ENCODE measurements at places on chromosomes 7 and 10. TPM values are rescaled to one million over a fixed set of nuclear protein-coding genes. Genes with fewer than 3 reads are reported as not detected.

GRCh38 chr7:143363016-143363937, 764 bp upstream of the FAM131B start:
- DNase-seq: no peak

The GRID2IP gene
- polyA plus RNA-seq: 0.01 TPM

The C7orf25 gene
- polyA plus RNA-seq: 3.1 TPM

GRCh38 chr7:44372560-44373417, 47.4 kb upstream of the CAMK2B start:
- no peak for DNase-seq

DNA sequence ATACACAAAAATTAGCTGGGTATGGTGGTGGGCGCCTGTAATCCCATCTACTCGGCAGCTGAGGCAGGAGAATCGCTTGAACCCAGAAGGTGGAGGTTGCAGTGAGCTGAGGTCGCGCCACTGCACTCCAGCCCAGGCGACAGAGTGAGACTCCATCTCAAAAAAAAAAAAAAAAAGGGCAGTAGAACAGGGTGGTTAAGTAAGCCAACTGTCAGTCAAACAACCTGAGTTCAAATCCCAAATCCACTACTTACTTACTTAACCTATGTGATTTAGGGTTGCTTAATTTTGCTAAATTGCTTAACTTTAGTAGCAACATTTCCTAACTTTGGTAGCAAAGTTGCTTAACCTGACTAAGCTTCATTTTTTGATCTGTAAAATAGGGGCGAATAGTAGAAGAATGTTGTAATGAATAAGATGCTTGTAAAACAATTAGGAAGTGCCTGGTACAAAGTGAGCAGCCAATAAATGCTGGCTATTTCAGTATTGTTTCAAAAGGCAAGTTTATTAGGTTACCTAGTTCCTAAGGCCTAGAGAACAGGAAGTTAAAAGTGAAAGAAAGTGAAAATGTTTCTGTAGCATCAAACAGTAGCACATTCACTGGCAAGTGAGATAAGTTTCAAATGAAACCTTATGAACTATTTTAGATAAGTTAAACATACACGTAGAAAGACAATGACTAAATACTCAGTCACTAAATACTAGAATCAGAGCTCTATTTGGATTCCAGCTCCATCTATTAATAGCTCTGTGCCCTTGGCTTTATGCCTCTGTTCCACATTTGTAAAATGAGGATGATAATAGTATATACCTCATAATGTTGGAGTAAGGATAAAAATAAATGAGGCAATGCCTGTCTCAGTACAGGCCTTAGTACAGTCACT, 64.3 kb downstream of the HOXA1 start:
- DNase-seq: no peak

The GRM3 gene
- not detected for polyA plus RNA-seq

The BLNK gene
- polyA plus RNA-seq: 4.4 TPM

GRCh38 chr10:48439581-48440041, 133.1 kb downstream of the MAPK8 start:
- DNase-seq: no peak
